ENCODE measurements at places on chromosomes 12 and 14.

- no peak for DNase-seq
These were observed 120.6 kb upstream of the FKBP4 start for GRCh38 chr12:2673966-2674810.

DNA sequence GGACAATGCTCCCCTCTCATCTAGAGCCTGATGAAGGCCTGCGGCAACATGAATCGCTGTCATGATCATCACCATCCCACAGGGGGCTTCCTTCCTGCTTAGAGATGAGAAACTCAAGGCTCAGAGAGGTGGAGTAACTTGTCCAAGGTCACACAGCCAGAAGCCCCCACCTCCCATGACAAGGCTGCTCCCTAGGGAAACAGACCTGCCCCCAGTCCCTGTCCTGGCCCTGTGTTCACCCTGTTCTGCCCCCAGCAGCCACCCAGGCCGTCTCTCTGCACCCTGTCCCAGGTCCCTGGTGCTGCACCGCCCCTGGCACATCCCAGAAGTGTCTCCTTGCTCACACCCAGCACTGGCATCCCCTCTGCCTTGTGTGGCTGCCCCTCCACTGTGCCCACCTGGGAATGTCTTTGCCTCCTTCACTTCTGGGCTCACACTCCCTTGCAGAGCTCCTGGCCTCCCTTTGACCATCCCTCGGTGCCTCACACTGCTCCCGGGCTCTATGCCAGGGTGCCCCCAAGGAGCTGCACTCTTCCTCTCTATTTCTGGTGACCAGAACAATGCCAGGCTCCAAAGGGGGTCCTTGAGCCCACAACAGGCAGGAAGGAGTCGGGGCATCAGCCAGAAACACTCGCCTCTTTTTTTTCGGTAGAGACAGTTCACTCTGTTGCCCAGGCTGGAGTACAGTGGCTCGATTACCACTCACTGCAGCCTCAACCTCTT is 70.5 kb downstream of the BCL11B start:
- no peak for DNase-seq

DNA sequence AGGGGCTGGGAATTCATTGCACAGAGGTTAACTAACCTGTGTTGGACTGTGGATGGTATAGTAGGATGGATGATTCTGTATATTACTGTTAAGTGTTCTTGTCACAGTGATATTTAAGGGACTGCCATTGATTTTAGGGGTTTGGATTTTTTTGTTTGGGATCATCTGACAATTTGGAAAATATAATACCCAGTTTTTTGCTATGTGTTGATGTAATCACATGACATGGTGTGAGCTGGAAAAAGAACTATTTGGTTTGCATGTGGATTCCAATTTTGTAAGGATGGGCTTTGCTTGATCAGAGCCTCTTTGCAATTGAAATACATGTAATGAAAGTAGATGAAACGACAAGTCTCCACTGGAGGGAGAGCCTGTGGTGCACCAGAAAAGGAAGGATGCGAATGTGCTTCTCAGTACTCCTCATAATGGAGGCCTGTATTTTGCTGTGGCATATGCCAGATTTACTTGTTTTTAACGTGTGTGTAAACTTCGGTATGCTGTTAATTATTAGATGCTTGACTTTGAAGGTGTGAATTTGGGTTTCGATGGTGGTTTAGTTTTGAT is 2.7 kb downstream of the DYRK2 start:
- no peak for DNase-seq

- no peak for DNase-seq
These were observed 25.6 kb downstream of the MDM1 start for GRCh38 chr12:68306564-68306963.

- DNase-seq = no peak
These were observed 18.9 kb upstream of the FIGNL2 start for GRCh38 chr12:51867371-51867770.

DNA sequence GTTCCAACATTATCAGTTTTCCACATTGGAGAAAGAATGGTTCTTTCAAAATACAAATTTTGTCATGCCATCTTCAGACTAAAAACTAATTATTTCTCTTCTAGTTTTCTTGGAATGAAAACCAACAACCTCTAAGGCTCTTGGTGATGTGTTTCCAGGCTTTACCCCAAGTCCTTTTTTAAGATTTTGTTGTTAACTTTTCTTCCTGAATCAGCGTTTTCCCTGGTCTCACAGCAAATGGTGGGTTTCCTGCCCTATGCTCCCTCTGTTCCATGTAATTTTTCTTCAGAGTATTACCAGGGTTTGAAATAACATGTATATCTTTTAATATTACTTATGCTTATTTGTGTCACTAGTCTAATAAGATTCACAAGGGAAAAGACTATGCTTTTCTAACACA is 1311.9 kb downstream of the LRFN5 start:
- no peak for DNase-seq

- DNase-seq = no peak
These were observed 121.8 kb upstream of the PLXNC1 start for GRCh38 chr12:94026596-94026995.

DNA sequence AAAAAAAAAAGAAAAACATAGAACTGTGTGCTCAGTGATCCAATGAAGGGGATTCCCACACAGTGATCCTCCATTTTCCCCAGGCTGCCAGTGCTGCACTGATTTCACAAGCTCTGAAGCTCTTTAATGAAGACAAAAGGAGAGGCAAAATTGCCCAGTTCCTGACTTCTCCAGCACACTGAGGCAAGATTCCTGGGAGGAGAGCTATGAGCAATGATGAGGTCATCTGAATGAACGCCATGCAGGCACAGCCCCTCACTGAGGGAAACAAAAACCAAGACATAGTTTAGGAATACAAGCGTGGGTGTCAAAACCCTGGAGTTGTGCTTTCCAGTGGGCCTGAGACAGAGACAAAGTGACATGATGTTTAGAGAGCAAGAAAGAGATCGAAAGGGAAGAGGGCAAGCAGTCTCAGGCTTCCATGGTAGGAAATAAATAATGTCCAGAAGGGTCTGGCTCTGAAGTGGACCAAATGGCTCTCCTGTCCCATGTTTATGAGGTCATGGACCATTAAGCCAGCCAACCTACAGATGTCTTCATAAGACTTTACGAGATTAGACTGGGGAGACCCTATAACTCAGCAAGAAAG is 40.9 kb upstream of the SMUG1 start:
- DNase-seq = no peak

- no peak for DNase-seq
These were observed 374.2 kb downstream of the PRKD1 start for GRCh38 chr14:29553427-29553826.

DNA sequence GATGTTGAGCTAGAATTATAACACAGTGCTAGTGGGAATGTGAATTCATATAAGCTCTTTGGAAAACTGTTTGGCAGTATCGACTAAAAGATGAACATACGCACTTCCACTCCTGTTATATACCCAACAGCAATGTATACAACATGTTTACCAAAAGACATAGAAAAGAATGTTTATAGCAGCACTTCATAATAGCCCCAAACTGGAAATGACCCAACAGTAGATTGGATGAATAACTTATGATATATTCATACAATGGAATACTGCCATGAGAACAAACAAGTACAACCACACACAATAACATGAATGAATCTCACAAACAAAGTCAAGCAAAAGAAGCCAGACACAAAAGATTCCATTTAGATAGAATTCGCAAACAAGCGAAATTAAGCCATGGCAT is 28.5 kb upstream of the CDKN3 start:
- DNase-seq = no peak

- no peak for DNase-seq
These were observed 46.1 kb upstream of the FRMD6 start for GRCh38 chr14:51605575-51605974.

GRCh38 chr14:92459950-92460421 is 53.6 kb upstream of the RIN3 start:
- no peak for DNase-seq

GRCh38 chr12:109386059-109386433 is 38.3 kb downstream of the MYO1H start:
- DNase-seq = no peak

GRCh38 chr14:71405676-71406075 is 498.4 kb downstream of the PCNX1 start:
- no peak for DNase-seq

- no peak for DNase-seq
These were observed 77.8 kb downstream of the MYF5 start for GRCh38 chr12:80794551-80794950.

GRCh38 chr12:34291001-34291400 is 268.7 kb downstream of the ALG10 start:
- DNase-seq = no peak
